ENCODE measurements at places on chromosomes 16 and 17. TPM values are rescaled to one million over a fixed set of nuclear protein-coding genes. Genes with fewer than 3 reads are reported as not detected.

DNA sequence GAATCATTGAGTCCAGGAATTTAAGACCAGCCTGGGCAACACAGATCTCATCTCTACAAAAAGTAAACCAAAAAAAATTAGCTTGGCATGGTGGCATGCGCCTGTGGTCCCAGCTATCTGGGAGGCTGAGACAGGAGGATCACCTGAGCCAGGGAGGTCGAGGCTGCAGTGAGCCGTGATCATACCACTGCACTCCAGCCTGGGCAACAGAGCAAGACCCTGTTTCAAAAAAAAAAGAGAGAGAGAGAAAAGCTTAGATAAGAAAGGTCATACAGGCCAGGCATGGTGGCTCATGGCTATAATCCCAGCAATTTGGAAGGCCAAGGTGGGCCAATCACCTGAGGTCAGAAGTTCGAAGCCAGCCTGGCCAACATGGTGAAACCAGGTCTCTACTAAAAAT is 63.5 kb upstream of the DNAH17 start:
- DNase-seq, result no peak

- DNase-seq, result no peak
Measured at GRCh38 chr16:47254756-47255155, 111.0 kb upstream of the NETO2 start.

- DNase-seq, result no peak
Measured at GRCh38 chr16:12119562-12119961, 143.0 kb downstream of the SNX29 start.

DNA sequence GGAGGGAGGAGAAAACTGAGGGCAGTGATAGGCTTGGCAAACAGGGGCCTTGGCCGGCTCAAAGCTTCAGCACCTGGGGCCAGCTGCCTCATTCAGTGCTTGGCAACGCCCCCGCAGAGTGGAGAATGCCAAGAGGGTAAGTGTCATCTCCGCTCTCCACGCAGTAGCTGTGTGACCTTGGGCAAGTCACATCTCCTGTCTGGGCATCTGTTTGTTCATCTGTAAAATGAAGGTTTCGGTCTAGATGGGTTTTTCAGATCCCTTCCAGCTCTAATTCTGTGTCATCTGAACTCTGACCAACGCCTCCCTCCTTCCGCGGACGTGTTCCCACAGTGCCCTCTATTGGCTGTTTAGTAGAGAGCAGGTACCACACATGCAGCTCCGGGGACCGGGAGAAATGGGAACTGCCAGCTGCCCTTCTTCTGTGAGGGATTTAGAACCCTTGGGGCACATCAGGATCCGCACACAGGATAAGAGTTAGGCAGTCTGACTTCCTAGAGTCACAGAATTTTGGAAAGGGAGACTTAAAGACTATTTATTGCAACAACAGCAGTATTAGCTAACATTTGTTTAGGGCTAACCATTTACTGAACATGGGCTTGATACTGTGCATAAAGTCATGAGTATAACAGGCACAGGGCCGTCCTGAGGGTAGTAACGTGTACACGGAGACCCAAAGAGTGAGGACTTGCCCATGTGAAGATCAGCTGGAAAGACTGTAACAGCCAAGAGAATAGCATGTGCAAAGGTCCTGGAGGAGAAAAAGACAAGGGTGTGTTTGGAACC is 26.8 kb downstream of the GP2 start:
- peak; percentile 22 for DNase-seq

- DNase-seq, result peak; percentile 78
Measured at GRCh38 chr17:40099619-40100418, 570 bp downstream of the NR1D1 start.

GRCh38 chr16:53817812-53818550 is 114.0 kb downstream of the FTO start:
- DNase-seq, result no peak

- no peak for DNase-seq
Measured at GRCh38 chr16:79563921-79564320, 36.6 kb downstream of the MAF start.

- DNase-seq, result no peak
Measured at GRCh38 chr17:29243792-29244191, 2.9 kb upstream of the CRYBA1 start.

DNA sequence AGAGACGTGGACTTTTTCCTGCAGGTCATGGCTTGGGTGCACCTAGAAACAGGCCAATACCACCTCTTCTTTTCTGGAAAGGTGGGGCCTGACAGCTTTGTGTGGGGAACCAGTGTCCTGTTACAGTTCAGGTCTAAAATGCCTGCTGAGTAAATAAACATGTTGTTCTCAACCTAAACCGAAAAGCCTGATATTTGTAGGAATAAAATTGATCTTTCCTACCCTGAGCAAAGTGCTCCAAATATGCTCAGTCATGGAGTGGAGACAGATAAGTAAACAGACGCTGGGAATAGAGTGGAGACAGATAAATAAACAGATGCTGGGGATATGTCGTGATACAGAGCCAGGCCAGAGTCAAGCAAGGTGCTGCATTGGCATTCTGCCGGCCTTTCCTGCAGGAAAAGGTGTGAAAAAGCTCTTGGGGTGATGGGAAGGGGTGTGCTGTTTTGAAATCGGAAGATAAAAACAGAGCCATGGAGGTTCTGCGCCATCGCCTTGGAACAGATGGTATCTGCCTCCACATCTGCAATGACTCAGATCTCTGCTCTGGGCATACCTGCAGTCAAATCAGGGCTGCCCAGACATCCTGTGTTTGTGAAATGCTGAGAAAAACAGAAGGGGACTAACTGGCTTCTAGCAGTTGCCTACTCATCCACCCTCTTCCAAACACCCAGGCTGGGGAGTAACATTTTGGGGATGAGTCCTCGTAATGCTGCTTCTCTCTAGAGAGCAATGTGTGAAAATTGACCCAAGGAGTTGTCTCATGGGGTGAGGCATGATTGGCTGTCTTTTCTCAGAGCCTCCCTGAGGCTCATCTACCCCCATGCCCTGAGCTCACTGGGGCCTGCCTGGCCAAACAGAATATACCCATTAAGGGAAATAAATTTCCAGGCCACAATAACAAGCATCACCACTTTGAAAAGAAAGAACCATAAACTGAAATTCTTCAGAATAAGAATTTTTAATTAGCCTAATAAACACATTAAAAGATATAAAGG is 16.8 kb upstream of the TRPV2 start:
- no peak for DNase-seq

GRCh38 chr16:50613964-50614474 is 65.8 kb downstream of the NKD1 start:
- no peak for DNase-seq

GRCh38 chr16:66289986-66290385 is 76.5 kb upstream of the CDH5 start:
- no peak for DNase-seq

GRCh38 chr17:33267271-33267790 is 25.8 kb downstream of the ASIC2 start:
- no peak for DNase-seq

- no peak for DNase-seq
Measured at GRCh38 chr16:57283214-57283958, 1.1 kb downstream of the PLLP start.

DNA sequence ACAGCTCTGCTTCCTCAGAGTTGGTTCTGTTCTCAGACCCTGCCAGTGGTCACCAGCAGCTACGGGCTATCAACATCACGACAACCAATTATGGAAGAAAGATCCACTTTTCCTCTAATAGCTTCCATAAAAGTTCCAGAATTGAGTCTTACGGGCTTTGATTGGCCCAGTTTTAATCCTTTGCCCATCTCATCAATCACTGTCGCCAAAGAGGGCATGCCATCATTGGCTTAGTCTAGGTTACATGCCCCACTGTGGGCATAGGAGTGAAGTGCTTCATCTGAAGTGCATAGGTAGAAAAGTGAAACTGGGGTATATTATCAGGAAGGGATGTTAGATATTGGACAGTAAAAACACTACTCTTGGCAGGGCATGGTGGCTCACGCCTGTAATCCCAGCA is 76.6 kb upstream of the DHX40 start:
- no peak for DNase-seq

DNA sequence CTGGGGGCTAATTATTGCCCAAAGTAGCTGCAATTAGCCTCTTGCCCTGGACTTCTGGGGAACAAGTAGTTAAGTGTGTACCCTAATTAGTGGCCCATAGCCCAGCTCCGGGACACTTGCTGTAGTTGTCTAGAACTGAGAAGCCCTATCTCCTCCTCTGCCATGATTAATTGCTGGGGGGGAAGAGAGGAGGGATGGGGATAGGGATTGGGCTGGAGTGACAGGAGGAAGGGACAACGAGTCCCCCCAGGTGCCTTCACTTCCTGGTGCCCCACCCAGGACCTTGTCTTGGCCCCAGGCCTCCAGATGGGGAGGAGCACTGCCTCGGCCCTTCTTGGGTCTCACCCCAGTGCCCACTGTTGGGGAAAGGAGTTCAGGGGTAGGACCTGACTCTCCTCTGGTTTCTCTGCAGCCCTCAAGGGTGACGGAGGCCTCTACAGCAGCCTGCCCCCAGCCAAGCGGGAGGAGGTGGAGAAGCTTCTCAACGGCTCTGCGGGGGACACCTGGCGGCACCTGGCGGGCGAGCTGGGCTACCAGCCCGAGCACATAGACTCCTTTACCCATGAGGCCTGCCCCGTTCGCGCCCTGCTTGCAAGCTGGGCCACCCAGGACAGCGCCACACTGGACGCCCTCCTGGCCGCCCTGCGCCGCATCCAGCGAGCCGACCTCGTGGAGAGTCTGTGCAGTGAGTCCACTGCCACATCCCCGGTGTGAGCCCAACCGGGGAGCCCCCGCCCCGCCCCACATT is 17.4 kb downstream of the NGFR start:
- no peak for DNase-seq

DNA sequence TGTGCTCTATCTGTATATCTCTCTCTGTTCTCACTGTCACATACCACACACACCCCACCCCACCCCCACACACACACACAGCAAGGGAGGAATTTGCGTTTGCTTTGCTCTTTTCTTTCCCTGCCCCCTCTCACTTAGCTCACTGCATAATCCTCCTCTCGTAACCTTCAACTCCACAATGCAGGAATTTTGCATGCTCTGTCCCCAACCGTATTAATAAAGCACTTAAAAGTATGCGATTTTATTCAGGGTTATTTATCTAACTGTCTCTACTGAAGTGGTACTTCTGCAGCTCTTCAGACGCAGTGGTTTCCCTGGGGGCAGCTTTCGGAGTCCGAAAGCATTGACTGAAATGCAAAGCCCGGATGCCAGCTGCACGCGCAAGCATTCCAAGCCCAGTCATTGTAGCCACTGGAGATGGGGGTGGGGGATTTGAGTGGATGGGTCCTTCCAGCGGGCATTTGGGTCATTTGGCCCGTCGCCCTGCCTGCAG is 105.4 kb upstream of the RBFOX1 start:
- DNase-seq, result no peak

DNA sequence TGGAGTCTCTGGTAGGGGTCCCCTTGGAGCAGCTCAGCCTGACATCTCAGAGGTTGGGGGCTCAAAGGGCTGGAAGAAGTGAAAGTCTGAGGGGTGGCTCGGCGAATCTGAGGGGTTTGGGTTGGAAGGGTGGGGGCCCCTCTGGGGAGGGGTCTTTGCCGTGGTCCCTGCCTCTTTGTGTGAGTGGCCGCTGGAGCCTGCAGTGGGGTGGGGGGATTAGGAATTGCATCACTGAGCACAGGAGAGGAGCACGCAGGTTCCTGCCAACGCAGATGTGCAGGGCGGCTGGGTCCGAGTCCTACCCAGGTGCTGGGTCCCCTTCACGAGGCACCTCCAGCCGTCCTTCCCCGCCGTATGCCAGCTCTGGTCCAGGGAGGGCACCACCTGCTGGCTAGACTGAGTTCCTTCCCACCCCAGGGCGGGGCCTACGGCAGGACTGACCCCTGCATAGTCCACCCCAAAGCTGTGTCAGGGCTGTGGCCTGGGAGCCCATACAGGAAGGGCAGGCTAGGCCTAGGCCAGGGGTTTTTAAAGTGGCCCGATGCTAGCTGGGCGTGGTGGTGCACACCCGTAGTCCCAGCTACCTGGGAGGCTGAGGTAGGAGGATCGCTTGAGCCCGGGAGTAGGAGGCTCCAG is 9.9 kb downstream of the FMNL1 start:
- DNase-seq, result peak; percentile 44

DNA sequence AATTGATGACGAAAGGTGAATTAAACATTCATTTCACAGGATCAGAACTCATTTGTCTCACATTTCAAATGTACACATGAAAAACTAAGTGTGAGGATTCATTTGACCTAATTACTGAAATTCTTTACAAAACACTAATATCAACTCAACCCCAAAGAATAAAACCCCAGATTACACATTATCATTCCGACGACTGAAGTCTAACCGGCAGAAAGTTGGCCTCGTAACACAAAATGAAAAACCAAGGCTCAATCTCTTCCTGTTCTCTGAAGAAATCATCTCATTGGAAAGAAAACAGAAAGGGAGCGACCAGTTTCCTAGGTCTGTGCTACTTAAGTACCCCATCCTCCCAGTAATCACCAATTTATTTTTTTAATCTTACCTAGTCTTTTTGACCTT is 1.8 kb downstream of the JPT1 start:
- DNase-seq, result no peak

GRCh38 chr17:40022961-40023541 is 7.8 kb downstream of the CSF3 start:
- no peak for DNase-seq

DNA sequence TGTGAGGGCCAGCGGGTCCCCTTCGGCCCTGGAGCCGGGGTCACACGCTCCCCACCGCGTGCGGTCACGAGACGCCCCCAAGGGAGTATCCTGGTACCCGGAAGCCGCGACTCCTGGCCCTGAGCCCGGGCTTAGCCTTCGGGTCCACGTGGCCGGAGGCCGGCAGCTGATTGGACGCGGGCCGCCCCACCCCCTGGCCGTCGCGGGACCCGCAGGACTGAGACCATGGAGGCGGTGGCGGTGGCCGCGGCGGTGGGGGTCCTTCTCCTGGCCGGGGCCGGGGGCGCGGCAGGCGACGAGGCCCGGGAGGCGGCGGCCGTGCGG is at the start of gene NAGLU:
TSS of gene NAGLU (plus strand) at position 194 of the 324 bp plus-strand sequence. CDS start at position 226, 32 bp downstream.
- peak; percentile 95 for DNase-seq

- DNase-seq, result peak; percentile 88
Measured at GRCh38 chr16:4414187-4414917, 2.0 kb downstream of the CORO7 start.

DNA sequence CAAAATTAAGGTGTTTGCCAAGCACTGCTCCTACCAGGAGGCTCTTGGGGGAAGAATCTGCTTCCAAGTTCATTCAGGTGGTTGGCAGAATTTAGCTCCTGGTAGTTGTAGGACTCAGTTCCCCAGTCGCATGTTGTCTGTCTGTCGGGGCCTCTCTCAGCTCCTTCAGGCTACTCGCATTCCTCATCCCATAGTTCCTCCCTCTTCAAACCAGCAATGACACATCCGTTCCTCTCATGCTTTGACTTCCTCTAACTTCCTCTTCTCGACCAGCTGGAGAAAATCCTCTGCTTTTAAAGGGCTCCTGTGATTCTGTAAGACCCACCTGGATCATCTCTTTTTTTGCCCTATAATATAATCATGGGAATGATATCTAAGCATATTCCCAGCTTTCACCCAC is 108.1 kb downstream of the PMP22 start:
- no peak for DNase-seq

Gene LHX1
- total RNA-seq, result not detected

Gene NTN3
- total RNA-seq, result not detected

Gene EVI2A
- 49.3 TPM for total RNA-seq

Gene CPHXL2
- not detected for total RNA-seq

Gene HOXB2
- 8.1 TPM for total RNA-seq

Gene CRYBA1
- total RNA-seq, result not detected

Gene HCRT
- not detected for total RNA-seq

Gene CCDC144A
- 4.8 TPM for total RNA-seq

Gene SLC5A10
- not detected for total RNA-seq

Gene SLC2A4
- not detected for total RNA-seq

Gene C16orf96
- 0.66 TPM for total RNA-seq

Gene JUP
- total RNA-seq, result 56.1 TPM
